ENCODE measurements at places on chromosomes 12 and 14.

GRCh38 chr14:85554106-85554505, 24.2 kb downstream of the FLRT2 start:
- no peak overlapping the region for H3K27ac ChIP-seq
- peaks cover 4% of the 10 kb centered on the region for H3K4me1 ChIP-seq
- no peak for DNase-seq
- H3K36me3 ChIP-seq, result no peaks in the 10 kb centered on the region

DNA sequence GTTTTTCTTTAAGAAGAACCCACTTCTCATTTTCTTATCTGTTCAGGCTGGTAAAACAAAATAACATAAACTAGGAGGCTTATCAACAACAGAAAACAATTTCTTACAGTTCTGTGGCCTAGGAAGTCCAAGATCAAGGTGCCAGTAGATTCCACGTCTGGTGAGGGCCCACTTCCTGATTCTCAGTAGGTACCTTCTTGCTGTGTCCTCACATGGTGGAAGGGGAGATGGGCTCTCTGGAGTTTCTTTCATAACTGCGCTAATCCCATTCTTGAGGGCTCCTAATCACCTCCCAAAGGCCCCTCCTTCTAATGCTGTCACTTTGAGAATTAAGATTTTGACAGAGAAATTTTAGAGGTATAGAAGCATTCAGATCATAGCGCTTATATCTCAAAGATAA, 33.4 kb downstream of the TXNRD1 start:
- DNase-seq, result no peak
- no peaks in the 10 kb centered on the region for H3K4me1 ChIP-seq
- no peaks in the 10 kb centered on the region for H3K36me3 ChIP-seq
- no peak overlapping the region for H3K27ac ChIP-seq

GRCh38 chr14:56487761-56488160, 91.8 kb upstream of the TMEM260 start:
- no peaks in the 10 kb centered on the region for H3K36me3 ChIP-seq
- H3K4me3 ChIP-seq, result no peak overlapping the region
- H3K27me3 ChIP-seq, result no peaks in the 10 kb centered on the region
- H3K27ac ChIP-seq, result no peak overlapping the region
- DNase-seq, result no peak

GRCh38 chr12:44358636-44359035, 517.5 kb downstream of the NELL2 start:
- H3K4me1 ChIP-seq, result no peaks in the 10 kb centered on the region
- H3K27me3 ChIP-seq, result no peaks in the 10 kb centered on the region
- H3K36me3 ChIP-seq, result no peaks in the 10 kb centered on the region
- H3K4me3 ChIP-seq, result no peak overlapping the region
- H3K27ac ChIP-seq, result no peak overlapping the region

DNA sequence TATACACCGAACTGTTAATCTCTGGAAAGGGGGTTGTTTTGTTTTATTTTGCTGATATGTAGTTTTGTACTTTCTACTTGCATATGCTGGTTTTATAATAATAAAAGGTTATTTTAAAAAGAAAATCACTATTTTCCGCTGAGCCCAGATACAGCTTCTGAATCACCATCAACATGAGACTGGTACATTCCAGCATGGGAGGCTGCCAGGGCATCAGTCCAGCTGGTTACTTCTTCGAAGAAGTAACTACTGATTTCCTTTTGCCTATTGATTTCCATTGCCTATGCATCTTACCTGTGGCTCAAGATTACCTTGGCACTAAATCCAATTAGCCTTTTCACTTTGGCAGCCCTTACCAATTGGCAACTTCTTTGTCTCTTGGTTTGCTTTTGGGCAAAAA, 11.7 kb upstream of the OSBPL8 start:
- H3K4me1 ChIP-seq, result no peaks in the 10 kb centered on the region
- H3K27ac ChIP-seq, result no peak overlapping the region
- H3K4me3 ChIP-seq, result no peak overlapping the region
- no peaks in the 10 kb centered on the region for H3K27me3 ChIP-seq
- H3K36me3 ChIP-seq, result no peaks in the 10 kb centered on the region

DNA sequence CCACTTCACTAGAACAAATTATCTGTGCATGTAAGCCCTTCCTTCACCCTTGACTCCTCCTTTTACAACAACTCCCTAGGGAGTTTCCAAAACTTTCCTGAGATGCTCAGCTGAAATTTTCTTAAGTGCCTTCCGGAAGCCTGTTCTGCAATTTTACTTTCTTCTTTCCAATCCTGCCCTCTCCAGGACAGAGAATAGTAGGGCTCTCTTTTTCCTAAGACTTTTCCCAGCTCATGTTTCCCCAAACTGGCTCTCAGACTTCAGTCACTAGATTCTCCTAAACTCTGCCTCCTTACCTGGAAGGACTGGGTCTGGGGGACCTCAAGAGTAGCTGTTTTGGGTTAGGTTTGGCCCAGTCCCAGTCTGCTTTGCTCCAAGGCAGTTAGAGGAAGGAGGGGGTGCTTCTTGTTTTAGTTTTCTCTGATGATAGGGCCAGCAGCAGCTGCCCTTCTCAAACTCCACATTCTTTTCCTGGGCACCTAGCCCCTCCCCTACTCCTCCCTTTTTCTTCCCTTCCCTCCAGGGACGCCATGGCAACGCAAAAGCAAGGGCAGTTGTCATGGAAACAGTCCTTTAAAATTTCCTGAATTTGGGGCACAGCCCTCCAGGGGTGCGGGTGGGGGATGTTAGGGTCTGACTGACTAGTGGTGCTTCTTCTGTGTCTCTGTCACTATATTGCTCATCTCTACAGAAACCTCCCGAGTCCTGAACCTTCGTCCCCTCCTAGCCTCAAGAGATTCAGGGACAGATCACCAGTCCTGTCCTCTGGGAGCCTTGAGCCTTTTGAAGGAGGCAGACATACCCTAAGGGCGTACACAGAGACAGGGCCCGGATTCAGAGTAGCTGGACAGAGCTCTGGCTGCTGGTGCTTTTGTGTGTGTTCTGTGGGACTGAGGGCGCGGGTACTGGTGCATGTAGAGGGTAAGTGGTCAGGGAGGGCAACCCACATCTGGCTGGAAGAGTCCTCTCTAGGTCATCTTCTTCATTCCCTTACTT, 17.0 kb downstream of the PPP1R1A start:
- no peaks in the 10 kb centered on the region for H3K27me3 ChIP-seq
- no peaks in the 10 kb centered on the region for H3K4me1 ChIP-seq
- H3K36me3 ChIP-seq, result no peaks in the 10 kb centered on the region

DNA sequence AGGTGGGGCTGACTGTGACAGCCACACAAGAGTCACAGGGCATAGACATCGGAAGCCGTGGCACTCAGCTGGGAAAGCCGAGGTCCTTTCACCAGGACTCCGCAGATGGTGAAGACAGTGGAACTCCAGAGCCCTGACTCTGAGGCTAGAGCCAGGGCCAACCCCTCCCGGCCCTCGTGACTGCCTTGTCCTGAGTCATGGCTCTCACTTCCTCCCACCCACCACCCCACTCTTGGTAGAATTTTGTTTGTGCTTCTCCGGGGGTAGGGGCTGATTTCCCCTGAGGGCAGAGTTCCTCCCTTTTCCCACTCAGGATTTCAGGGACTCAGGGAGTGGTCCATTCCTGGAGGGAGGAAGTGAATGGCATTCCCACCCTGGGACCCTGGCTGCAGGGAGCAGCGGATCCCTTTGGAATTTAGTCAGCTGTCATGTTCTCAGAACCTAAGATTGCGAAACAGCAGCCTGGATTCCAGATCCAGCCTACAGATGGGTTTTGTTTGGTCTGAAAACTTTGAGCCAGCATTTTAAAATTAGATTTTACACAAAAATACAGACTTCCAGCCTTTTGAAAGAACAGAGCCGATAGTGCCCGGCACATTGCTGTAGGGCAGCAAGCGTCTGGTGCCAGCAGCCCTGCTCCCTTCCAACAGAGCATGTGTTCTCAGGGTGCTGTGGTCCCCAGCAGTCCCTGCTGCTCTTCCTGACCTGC, 50.7 kb downstream of the TPCN1 start:
- no peaks in the 10 kb centered on the region for H3K36me3 ChIP-seq
- H3K4me3 ChIP-seq, result no peak overlapping the region
- peaks cover 20% of the 10 kb centered on the region for H3K4me1 ChIP-seq
- H3K27ac ChIP-seq, result peak overlapping the region; percentile 87

- H3K27ac ChIP-seq, result no peak overlapping the region
- peaks cover 20% of the 10 kb centered on the region for H3K4me1 ChIP-seq
- no peaks in the 10 kb centered on the region for H3K27me3 ChIP-seq
- H3K36me3 ChIP-seq, result no peaks in the 10 kb centered on the region
- no peak overlapping the region for H3K4me3 ChIP-seq
Measured at GRCh38 chr12:121277374-121277759, 19.1 kb downstream of the CAMKK2 start.
